ENCODE measurements at places on chromosomes 6 and 20.

DNA sequence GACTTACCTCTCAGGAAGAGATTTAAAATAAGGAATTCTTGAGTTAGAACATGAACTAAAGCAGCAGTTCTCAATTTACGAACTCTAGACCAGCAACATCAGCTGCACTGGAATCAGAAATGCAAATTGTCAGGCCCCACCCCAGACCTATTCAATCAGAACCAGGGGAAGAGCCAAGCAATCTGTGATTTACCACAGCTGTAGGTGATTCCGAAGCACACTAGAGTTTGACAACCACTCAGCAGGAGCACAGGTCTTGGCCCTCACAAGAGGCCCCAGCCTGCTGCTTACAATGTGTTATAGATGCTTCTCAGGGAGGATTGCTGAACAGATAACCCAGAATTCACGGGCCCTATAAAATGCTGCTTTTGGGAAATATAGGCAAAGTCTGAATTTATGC lies 279.2 kb downstream of the PTPRK start:
- DNase-seq, result no peak

DNA sequence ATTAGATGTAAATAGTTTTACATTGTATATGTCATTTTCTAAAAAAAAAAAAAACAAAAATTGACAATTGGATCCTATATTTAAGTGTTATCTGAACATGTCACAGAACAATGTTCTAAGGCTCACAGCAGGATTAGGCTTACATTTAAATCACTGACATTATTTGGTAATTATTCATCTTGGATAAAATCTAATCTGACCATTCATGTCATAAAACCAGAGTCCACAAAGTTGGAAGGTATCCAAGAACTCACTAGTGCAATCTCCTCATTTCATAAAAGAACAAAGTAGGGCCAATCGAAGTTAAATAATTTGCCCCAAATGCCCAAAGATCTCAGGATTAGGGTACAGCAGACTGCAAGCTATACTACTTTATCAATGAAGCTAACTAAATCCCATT lies 73.0 kb downstream of the PDSS2 start:
- DNase-seq, result no peak

- no peak for DNase-seq
Observed at GRCh38 chr20:18032977-18033892, 24.5 kb downstream of the OVOL2 start.

GRCh38 chr6:127956260-127956888 lies 55.5 kb upstream of the THEMIS start:
- no peak for DNase-seq

DNA sequence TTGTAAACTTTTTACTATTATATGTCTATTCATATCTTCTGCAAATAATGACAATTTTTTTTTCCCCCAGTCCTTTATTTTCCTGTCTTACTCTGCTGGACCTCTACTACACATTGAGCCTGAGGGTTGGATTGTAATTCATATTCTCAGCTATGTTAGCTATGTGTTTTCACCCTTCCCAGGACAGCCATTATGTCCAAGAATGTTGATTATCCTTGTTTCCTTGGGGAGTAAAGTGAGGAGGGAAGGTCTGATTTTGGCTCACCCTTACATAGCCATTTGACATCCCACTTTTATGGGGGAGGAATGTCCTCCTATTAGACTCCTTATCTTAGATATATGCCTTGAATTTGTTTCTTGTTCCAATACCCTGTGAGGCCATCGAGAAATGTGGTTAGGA lies 17.6 kb upstream of the TBC1D32 start:
- DNase-seq, result no peak

GRCh38 chr6:113496166-113496565 lies 361.0 kb upstream of the MARCKS start:
- DNase-seq, result no peak

DNA sequence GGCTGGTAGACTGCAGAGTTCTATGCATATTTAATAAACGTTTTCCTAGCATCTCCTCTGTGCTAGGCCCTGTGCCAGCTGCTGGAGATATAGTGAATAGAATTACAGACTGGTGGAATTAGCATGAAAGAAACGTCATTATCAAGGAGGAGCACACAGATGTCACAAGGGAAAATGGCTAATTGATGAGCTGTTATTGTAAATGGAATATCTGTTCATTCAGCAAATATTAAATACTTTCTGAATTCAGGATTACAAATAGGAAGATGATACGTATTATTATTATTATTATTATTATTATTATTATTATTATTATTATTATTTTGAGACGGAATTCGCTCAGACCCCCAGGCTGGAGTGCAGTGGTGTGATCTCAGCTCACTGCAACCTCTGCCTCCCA lies 1.2 kb downstream of the AAR2 start:
- no peak for DNase-seq

GRCh38 chr6:78462728-78463127 lies 404.6 kb upstream of the IRAK1BP1 start:
- no peak for DNase-seq

DNA sequence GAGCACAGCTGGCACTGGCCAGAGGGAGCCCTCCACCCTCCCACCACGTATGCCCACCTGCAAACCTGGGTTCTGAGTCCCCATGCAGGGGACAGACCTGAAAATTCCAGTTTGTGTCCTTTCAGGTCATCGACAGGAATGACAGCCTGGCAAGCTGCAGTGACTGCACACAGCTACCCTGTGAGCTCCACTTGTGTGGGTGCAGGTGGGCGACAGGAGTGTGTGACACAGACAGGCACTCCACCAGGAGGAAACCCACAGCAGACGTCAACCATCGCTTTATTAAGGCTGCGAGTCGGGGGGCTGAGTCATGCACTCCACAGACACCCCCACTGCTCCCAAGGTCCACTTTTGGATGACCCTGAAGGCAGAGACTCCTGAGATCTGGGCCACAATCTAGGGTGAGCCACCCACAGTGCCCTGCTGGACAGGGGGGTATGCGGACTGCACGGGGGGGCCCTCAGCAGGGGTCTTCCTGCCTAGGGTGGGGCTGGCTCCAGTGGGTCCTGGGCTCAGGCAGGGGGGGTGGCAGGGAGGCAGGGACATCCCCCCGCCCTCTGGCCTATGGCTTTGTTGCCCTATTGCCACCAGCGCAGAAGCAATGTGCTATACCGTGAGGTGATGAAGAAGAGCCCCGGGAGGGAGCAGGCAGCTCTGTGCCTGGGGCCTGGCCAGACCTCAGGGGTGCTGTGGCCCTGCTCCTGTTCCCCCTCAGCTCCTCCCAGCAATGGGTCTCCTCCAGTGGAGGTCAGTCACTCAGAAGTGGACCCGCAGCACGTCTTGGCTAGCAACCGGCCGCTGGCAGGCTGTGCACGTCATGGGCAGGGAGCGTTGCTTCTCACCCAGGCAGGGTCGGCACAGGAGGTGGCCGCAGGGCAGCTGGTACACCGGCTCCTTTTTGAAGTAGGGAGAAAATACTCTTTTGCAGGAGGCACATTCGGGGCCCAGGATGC lies 25.1 kb upstream of the AVP start:
- DNase-seq, result no peak

GRCh38 chr20:46742669-46743045 lies 33.2 kb downstream of the SLC2A10 start:
- no peak for DNase-seq

DNA sequence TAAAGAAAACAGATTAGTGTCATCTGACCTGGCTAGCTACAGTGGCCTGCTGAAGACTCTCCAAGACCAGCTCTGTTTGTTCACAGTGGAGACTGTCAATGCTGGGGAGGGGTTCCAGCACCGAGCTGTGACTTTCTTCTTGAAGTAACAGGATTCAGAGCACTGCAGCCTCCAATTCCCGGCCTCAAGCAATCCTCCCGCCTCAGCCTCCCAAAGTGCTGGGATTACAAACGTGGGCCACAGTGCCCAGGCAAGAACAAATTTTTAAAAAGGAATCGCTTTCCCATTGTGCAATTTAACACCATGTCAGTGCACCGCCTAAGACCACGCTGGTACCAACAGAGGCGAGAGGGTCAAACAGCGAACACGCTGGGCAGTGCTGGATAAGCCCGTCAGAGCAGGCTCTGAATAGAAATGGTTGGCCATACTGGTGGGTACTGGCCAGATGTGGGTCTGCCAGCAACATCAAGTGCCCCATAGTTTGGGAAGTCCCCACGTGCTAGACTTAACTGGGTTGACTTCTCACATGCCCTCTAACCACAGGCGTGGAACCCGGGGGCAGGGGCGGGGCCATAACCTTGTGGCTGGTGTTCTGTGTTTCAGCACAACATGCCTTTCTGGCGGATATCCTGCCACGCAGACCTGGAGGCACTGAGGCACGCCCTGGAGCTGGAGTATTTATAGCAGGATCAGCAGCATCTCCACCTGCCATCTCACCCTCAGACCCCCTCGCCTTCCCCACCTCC lies 168.9 kb downstream of the ZMYND8 start:
- DNase-seq, result no peak

DNA sequence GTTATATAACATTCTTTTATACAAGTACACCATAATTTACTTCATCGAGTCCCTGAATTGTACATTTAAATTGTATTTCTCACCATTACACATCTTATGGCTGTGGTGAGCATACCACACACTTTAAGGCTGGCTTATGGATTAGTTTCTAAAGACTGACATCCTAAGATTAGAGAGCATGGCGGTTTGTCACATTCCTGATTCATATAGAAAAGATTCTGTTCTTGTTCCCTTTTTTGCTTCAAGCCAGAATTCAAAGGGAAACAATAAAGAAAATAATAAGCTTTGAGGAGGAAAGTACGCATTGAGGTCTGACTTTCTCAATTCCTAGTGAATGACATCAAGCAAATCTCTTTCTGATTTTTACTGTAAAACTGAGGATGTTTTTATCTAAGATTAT lies 2.5 kb downstream of the BTN1A1 start:
- no peak for DNase-seq

DNA sequence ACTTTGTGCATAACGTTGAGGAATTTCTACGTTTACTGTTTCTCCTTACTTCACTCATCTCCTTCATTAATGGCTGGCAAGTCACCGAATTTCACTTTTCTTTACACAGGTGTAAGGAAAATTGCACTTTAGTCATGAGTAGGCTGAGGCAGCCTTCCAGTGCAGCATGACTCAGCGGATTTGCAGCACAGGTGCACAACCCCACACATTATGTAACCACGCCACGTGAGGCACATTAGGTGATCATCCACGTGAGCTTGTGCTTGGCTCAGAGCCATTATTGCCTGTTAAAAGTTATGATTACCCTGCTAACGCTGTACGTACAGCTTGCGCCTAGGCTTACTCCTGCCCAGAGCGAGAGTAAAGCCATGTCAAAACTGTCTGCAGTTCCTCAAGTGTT lies 158.8 kb downstream of the NKAIN2 start:
- no peak for DNase-seq

DNA sequence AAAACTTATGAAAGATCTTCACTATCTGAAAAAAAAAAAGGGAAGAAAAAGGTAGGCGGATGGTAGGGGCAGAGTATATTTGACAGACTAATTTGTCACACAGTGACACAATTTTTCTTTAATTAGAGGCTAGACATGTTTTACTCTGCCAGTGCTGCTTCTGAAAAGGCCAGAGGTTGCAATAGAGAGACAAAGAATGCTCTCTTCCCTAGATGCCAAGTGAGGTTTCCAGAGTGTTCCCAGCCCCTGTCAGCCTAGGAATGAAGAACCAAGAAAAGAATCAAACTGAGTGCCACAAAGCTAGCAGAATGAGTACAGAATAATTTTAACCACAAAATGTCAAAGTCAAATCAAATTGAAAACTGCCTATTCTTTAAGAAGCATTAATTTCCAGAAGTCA lies 13.0 kb downstream of the PNISR start:
- DNase-seq, result no peak

DNA sequence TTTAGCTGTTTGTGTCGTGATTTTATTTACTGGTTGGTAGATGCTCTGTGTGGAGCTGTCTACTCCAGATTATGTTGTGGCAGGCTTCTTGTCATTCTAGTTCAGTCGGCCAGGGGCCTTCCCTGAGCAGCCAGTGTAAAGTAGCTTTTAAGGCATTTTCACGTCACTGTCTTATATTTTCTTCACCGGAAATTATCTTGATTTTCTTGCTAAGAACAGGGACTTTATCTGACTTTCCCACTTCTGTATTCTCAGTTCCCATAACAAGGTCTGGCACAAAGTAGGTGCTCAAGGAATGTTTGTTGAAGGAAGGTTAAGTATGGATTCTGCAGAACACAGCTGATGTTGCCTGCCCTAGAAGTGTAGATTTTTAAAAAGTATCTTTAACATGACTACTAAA lies 868 bp downstream of the LTV1 start:
- no peak for DNase-seq

DNA sequence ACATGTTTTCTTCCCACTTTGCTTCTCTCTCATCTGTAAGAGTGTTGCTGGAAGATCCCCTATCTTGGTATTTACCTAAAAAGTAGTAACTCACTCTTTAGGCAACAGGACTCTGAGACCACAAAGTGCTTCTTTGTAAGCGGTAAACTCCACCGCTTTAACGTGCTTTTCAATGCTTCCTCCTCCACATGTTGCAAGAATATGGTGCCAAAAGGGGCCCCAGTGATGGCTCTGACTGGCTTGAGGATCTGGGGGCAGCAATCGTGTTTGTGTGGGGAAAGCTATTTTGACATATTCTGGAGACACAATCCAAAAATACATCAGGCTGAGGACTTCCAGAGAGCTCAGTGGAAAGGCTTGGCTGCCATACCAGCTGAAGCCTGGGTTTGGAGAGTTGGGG lies 12.4 kb upstream of the CPNE5 start:
- DNase-seq, result no peak

- no peak for DNase-seq
Observed at GRCh38 chr20:16491294-16491905, 81.8 kb downstream of the KIF16B start.

DNA sequence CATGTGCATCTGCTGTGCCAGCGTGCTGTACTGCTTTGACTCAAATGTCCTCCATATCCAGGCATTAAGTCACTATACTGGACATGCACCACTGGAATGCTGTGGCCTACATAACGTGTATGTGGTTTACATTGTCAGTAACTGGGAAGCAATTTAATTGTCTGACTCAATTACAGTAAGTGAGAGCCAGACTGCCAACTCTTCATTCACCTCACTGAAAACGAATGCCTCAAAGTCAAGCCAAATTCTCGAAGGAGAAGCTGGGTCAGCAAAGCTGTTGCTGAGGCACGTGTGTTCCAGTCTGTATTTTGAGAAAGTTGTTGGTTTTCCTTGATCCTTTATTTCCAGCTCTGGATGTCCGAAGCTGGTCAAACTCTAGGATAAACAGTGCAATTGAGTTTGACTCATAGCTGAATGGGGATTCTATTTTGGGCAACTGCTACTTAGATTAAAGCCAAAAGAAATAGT lies 534.3 kb downstream of the COL12A1 start:
- DNase-seq, result no peak

GRCh38 chr6:148628251-148628650 lies 118.6 kb upstream of the UST start:
- no peak for DNase-seq
